ENCODE measurements at places on chromosomes 5 and 9. TPM values are rescaled to one million over a fixed set of nuclear protein-coding genes. Genes with fewer than 3 reads are reported as not detected.

DNA sequence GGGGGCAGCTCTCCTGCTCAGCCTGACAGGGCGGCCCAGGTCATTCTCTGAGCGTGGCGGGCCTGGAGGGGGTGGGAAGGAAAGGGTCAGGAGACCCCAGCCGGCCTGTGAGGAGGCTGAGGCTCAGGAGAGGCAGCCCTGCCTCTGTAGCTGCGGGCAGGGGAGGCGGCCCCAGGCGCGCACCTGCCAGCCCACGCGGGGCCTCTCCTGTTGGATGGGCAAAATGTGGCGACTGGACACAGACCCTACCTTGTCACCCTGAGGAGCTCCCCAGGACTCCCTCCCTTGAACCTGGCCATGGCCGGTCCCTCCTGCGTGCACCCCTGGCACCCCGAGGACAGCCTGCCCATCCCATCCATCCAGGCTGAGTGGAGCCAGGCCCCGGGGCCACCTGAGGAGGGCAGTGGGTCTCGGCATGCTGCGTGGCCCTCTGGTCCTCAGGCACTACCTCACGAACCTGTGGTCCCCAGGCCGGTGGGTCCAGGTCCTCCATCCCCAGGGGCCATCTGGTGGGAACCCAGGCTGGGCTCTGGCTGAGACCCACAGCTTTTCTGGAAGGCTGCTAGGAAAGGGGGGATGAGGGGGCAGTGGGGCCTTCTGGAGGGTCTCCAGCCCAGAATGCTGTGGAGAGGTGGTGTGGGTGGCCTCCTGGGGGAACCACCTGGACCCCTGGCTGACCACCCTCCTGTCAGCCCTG lies 15.1 kb upstream of the NRARP start:
- peak; percentile 33 for DNase-seq

DNA sequence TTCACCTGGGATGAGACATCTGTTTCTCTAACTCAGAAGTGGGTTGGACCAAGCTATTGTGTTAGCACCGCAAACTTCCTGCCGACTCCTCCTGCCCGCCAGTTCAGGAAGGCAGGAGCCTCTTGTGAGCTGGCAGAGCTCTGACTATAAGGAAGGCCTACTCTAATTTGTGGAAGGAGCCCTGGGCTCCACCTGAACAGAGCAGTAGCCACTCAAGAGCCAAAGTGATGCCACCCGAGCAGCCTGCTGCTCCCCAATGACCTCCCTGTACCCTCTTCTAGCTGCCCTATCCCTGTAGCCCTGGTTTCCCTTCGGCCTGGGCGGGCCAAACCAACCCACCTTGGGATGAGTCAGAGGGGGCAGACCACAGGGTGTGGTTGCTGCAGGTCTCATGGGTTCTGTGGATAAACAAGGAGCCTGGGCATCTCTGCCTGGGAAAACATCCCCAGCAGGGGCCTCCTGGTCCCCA lies 81.6 kb downstream of the PSD2 start:
- no peak for DNase-seq

DNA sequence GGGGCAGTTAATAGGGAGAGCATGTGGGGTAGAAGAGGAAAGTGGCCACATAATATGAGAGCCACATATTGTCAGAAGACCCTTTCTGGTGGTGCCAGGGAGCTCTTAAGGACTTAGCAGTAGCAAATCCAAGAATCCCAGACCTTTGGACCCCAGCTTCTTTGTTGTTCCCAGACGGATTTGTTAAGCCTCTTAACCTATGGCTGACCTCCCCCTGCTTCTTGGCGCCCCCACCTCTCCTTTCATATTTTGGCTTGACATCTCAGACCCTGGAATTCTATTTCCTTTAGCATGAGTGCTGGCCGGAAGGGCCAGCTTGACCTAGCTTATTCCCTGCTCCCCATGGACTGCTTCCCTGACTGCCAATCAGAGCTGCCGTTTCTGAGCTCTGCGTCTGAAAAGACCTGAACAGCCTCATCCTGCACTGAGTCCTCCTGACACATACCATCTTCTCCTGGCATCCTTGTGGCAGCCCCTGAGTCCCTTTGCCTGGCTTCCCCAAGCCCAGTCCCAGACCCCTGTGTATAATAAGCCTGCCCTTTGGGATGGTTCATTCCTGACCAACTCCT lies 116.3 kb downstream of the PRKACG start:
- no peak for DNase-seq

- no peak for DNase-seq
Measured at GRCh38 chr9:97473717-97474116, 27.7 kb upstream of the TMOD1 start.

- no peak for DNase-seq
Measured at GRCh38 chr5:68529581-68529980, 314.0 kb downstream of the PIK3R1 start.

GRCh38 chr9:98992107-98992884 lies 48.6 kb downstream of the COL15A1 start:
- peak; percentile 6 for DNase-seq

- no peak for DNase-seq
Measured at GRCh38 chr9:488448-488847, 273.8 kb downstream of the DOCK8 start.

GRCh38 chr5:53643445-53643844 lies 83.0 kb downstream of the NDUFS4 start:
- DNase-seq, result no peak

DNA sequence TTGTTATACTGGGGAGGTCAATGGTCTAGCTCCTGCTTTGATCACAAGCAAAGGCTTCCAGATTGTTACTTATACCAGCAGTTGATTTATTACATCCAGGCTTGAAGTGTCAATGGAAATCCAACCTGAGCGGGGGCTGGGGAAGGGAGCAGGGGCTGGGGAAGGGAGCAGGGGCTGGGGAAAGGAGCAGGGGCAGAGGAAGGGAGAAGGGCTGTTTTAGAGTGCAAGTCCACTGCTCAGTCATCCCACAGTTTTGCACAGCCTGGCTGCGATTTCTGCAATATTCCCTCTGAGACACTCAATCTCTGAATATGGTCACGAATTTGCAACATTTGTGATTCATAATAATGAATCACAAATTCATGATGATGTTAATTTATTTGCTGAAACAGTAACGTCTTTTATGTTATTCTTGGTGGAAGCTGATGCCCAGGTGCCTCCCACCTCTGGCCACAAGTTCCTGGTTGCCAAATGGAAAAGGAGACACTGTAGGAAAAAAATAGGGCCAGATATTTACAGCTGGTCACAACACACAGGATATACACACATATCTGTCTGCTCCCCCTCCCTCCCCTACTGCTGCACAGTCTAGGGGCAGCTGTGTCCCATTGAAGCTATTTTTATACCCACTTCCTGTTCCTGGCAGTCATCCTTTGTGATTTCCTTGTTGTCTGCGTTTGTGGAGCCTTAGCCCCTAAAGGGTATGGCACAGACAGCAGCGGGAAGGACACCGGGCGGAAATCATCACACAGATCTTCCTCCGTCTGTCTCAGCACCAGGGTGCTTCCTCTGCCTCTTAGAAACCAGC lies 325.1 kb downstream of the GADD45G start:
- no peak for DNase-seq

DNA sequence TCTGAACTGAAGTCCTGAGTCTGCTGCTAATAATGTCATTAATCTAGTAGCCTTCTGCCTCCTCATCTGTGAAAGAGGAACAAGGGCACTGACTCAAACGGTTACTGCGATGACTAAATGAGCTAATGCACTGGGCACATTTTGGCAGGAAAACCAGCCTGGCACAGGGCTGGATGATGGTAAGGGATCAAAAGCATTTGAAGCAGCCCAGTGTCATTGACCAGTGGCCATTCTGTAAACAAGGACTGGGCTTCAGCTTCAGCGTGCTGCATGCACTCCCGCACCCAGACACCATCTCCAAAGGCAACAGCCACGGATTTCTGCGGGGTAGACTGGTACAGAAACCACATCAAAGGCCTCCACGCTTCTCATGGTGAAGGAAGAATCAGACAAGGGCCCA lies 8.0 kb downstream of the GCNT4 start:
- no peak for DNase-seq

- DNase-seq, result no peak
Measured at GRCh38 chr9:6938447-6938846, 180.7 kb downstream of the KDM4C start.

DNA sequence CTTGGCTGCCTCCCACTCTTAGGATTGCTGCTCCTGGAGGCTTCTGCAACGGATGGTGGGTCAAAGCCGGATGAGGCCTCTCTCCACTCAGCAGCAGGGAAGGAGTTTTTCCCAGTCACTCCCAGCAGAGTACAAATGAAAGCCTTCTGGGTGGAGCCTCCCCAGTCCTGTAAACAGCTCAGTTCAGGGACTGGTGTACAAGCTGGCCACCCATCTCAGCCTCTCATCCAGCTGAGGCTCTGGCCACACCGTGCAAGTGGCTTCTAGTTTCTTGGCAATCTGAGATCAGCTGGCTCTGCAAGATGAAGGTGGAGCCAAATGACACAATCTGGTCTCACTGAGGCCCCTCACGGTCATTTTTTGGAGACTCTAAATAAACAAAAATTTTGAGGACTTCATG lies 10.0 kb downstream of the GPX3 start:
- DNase-seq, result no peak

GRCh38 chr5:151148583-151148982 lies 9.0 kb downstream of the ANXA6 start:
- DNase-seq, result no peak

DNA sequence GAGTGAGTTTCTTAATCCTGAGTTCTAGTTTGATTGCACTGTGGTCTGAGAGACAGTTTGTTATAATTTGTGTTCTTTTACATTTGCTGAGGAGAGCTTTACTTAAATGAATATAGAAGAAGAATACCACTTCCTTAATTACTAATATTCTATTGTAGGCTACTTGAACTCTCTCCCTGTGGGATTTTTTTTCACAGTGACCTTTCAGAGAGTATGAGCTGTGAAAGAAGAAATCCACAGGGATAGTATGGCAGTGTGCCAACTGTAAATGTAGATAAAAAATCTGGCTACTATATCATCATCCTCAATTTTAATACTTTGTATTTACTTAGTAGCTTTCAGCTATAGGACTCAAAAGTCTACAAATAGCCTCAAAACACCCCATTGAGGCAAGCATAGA lies 67.3 kb downstream of the COMMD10 start:
- no peak for DNase-seq

DNA sequence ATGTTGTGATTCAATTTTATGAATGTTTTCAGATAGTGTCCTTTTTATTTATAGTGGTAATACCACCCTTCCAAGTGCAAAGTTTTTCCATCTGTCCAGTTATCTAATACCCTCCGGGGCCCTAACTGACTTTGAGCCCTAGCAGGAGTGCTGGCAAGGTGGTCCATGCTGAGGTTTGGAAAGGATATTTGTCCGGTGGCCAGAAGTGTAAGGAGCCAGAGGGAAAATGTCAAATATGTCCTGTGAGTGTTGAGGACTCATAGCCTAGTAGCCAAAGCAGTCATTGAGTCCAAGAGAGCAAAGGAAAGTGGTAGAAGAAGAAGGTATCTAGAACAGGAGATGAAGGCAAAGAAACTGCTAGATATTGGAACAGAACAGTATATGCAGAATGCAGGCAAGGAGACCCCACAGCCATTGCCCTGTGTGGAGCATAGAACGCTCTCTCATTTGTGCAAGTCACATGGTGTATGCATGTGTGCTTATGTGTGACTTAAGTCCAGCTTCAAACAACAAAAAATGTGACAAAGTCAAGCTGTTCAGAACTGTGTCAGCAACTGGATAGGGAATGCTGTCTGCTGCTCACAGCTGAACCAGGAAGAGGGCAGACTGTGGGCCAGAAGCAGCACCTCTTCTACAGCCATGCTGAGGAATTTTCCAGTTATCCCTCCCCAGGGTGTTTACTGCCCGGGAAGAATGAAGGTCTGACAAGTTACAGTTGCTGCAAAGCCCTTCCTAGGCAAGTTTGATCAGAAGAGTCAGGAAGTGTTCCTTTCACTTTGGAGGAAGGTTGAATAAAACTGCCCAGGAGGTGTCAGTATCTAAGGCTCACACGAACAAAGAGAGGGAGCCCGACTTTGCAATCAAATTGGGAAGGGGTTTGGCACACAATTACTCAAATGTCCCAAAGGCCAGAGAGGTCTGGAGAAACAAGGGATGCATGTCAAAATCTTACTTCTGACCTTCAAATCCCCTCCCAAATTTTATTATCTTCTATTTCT lies 463.3 kb upstream of the DMAC1 start:
- no peak for DNase-seq

DNA sequence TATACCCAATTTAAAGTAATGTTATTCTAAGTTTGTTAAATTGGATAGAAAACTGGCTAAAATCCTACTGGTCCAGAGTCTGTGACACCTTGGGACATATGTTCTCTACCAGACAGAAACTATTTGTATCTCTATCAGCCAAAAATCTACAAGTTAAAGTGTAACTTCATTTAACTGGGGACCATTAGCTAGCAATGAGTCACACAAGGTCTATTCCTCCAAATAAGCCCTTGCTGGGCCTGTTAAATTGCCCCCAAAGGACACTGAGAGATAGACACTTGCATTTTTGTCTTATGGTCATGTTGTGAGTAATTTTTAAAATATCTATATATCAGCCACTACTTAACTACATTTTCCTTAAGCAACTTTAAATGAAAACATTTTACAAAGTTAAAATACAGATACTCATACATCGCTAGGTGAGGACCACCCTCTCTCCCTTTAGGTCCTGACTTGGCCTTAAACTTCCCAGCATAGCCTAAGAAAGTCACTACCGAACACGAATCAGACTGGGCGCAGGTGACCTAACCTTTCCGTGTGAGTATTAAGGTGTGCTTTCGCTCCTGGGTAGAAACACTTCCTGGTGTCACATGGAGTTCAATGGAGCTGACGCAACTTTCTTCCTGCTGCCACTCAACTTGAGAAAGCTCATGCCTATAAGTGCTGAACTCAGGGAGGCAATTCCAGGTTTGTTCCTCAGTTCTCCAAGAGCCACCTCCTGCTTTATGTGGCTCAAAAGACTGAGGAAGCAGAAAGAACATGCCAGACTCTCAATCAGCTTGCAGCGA lies 249.1 kb downstream of the DIRAS2 start:
- DNase-seq, result no peak

DNA sequence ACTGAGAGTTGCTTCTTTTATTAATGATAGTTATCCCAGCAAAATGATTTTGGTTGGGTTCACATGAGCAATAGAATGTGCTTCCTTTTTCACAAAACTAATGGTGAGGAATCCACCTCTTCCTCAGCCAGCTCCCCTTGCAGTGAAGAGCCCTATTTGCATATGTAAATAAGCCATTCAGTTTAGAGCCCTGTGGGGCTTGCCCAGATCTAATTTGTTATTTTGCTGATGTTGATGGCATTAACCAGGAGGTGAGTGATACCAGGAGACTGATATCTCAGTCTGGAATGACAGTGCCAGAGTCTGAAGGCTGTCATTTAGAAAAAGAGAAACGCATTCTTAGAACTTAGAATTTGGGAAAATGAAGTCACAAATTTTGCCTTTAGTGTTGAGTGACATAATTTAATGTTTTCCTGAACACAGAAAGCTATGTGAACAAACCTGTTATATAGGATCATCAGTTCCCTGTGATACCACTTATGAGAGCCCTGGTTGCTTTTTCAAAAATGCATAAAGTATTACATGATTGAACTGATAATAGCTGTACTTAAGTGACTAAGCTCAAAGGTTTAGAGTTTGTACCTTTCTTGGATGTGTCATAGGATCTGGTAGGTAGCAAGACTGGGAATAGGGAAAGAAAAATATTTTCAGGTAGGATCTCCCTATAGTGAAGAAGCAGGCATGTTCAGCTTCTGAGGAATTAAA lies 271.6 kb downstream of the MAST4 start:
- no peak for DNase-seq

The PIK3R1 gene
- 123 TPM for total RNA-seq

The ARL14EPL gene
- not detected for total RNA-seq

The PRDM9 gene
- not detected for total RNA-seq

The POU5F2 gene
- total RNA-seq, result 0.61 TPM

The INSL6 gene
- not detected for total RNA-seq

The NTRK2 gene
- 0.56 TPM for total RNA-seq

The SLC6A19 gene
- total RNA-seq, result 1.5 TPM

The SNCB gene
- not detected for total RNA-seq

Measured in liver (tissue), 10 donors.